Body of pancreas (tissue), 4 donors: ENCODE measurements at places on chromosomes 6 and 20. TPM values are rescaled to one million over a fixed set of nuclear protein-coding genes. Genes with fewer than 3 reads are reported as not detected.

- no peak for DNase-seq
Observed at GRCh38 chr20:31956556-31957526, 5.0 kb upstream of the PDRG1 start.

- no peak for DNase-seq
Observed at GRCh38 chr20:9344083-9344920, 170.1 kb upstream of the LAMP5 start.

GRCh38 chr20:40477805-40478204, 211.2 kb downstream of the MAFB start:
- DNase-seq = no peak

DNA sequence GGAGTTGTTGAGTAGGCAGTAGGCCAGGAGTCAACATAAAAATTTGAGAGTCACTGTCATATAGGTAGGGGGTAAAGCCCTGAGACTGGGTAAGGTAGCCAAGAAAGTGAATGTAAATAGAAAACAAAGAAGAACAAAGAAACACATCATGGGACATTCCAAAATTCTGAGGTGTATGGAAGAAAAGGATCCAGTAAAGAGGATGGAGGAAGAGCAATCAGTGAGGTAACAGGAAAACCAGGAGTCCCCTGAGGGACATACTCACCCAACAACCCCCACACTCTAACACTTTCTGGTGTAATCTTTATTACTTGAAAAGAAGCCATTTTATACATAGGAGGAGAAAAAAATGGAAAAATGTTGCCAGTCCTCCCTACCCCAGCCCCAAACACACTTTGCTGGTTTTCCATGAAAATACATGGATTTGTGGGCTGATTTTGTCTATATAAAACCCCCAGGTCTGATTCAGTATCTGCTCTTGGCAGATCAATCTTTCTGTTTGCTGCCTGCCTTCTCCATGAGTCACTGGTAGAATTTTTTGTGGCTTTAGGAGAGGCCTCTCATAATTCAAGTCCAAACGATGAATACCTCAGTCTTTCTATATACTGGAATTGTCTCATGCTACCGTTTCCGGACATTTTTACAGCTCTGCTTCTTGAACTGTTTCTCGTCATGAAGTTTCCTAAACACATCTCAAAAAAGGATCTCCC, 271.4 kb upstream of the MAN1A1 start:
- DNase-seq = no peak

GRCh38 chr6:106757267-106757666, 127.9 kb downstream of the QRSL1 start:
- peak; percentile 61 for DNase-seq

DNA sequence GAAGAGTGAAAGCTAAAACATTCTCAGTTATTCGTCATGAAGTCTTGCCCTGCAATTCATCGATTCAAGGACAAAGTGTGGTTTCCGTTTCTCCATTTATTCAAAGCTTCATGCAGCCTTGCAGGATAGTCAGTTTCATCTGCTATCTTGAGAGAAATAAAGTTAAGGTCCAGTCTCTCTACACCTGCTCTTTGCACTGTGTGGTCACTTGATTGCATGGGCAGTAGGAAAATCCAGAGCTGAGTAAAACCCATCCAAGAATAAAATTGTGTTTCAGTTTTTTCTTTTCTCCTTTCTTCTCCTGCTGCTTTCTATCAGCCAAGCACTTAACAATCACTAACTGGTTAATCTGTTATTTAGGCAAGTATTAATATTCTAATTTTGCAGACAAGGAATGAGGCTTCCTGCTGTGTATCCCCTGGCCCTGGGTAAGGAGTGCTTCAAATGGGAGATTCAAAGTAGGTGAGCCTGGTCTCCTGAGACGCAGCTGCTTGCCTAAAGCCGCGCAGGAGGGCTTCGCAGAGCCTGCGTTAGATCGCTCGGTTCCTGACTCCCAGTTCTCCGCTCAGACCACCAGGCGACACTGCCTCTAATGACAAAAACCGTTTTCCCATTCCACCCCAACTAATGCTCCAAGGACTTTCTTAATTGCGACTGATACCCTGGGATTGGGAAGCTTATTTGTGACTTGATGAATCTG, 808.3 kb downstream of the TFAP2A start:
- no peak for DNase-seq

CLDN20 gene
- not detected for total RNA-seq

- peak; percentile 67 for DNase-seq
Observed at GRCh38 chr20:56400001-56400640, 7.7 kb downstream of the CSTF1 start.

ANKRD66 gene
- not detected for total RNA-seq

DNA sequence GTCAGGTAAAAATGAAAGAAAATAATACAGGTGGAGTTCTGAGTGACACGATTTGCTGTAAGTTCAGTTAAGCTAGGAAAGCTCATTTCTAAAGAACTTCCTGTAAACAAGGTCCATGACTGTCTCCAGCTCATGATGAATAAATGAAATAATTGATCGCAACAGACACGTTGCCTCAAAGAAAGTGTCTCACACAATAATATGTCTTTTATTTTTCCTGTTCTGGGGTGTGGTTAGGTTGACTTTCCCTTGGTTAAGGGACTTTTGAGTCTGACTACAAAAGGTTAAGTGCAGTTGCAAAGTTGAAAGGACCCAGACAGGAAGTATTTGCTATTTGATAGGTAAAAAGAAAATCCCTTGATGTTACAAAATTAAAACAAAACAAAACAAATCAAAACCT, 304.2 kb upstream of the PRDM1 start:
- no peak for DNase-seq

DNA sequence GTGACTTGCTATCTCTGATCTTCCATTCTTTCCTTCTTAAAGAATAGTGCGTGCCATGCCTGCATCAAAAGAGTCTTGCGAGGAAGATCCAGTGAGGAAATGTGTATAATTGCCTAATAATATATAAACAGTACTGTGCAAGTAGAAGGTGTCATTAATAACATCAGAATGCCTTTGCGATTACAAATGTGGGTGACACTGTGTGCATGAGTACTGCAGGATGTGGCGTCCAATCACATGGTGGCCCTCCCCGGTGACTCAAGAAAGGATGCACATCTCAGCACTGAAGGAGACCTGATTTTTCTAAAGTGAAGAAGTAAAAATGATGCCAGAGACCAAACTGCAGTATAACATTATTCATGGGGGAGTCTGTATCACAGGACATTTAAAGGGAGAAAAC, 107.5 kb upstream of the EDN1 start:
- DNase-seq = no peak

DNA sequence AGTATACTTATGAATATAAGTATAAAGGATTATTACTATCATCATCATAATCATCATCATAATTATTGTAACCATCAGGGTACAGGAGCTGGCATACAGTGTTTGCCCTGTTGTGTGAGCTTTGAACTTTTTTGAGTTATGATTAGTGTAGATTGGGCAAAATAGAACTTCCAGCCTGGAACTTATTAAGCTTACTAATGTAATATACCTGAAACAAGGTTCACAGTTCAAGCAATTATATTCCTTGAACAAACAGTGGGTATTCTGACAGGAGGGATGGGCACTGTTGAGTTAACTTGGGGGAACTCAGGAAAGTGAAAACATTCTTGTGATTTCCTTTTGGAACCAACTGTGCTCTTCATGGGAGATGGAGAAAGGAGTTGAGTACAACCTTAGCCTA, 680.0 kb downstream of the DOK5 start:
- no peak for DNase-seq

- no peak for DNase-seq
Observed at GRCh38 chr6:45966797-45967196, 48.9 kb downstream of the CLIC5 start.

GRCh38 chr6:134373993-134374392, 56.1 kb upstream of the SGK1 start:
- DNase-seq = no peak

- peak; percentile 40 for DNase-seq
Observed at GRCh38 chr20:53157443-53158408, 185.6 kb downstream of the TSHZ2 start.

C20orf144 gene
- not detected for total RNA-seq

DNA sequence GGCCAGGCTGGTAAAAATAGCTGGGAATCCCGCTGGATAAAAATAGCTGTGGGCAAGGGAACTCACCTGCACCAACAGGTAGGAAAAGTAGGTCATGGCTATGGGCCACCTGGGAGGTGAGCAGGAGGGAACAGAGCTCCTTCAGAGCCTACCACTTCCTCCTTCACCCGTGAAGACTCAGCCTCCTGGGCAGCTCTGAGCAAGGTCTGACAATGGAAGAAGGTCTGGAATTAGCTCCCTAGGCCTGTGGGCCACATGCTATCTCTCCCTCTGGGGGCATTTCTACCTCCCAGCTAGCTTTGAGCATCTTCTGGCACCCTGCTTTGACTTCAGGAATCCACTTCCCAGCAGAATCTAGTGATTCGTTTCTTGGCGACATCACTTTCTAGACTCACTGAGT, 153.9 kb downstream of the MRPL14 start:
- DNase-seq = peak; percentile 89

- no peak for DNase-seq
Observed at GRCh38 chr6:25387483-25387882, 108.3 kb downstream of the CARMIL1 start.

DNA sequence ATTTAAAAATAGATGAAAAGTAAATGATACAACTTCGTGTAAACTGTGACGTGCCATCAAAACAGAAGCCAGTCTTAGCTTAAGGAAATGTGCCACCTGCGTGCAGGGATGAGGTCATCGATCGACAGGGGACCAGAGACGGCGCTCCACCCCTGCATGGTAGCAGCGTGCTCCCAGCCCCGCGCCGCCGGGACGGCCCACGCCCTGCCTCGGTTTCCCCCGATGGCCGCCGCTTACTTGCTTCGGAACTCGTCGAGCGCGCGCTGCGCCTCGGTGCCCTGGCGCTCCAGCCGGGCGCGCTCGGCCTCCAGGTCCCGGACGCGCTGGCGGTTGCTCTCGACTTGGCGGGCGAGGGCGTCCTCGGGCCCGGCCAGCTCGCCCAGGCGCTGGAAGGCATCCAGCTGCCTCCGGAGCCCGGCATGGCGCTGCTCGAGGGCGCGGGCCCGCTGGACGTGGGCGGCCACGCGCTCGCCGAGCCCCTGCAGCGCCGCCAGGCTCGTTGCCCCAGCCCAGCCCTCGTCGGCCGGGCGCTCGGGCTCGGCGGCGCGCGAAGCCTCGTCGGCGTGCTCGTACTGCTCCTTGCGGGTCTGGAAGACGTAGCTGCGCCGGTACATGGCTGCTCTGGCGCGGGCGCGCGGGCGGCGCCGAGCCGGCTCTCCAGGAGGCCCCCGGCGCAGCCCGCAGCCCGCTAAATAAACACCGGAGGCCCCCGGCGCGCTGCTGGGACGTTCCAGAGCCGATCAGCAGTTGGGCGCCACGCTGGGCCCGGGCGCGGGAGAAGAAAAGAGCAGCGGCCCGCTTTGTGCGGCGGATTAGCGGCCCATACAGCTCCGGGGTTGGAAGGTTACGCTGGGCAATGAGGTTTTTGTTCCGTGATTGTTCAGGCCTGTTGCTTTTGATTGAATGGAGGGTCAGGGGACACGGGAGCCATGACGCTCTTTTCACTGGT, at the start of gene BFSP1:
Gene BFSP1 (minus strand): TSS at position 664 of the 949 bp plus-strand sequence. CDS start 50 bp downstream, at position 614.
- DNase-seq = peak; percentile 82

DNA sequence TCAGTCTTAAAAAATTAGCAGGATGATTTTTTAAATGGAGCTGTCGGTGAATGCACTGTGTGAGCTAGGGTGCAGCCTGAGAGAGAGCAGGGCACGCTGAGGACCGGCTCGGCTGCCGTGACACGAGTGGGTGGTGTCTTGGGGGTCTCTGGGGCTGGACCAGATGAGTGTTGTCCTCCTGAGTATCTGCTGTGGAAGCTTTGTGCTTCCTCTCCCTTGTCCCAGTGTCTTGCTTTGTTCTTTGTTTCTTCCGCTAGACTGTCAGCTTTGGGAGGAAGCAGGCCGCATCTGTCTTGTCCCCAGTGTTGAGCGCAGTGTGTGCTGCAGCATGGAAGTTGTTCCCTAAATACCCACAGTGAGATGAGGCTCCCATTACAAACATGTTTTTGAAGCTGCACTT, 89.4 kb downstream of the RTN4IP1 start:
- no peak for DNase-seq

DNA sequence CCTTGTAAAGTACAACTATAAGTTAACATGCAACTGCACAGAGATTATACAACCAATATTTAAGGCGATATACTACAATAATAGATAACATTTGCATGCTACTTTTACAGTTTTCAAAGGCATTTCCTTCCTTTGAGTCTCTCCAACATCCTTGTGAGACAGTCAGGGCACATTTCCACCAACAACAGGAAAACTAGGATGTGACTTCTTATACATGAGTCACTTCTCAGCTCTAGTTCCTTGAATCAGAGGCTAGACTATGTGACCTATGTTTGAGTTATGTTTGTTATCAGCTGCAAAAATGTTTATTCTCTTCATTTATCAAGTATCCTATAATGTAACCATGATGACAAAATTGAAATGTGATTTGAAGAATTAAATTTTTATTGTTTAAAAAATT, 51.7 kb upstream of the TFAP2D start:
- no peak for DNase-seq

DNA sequence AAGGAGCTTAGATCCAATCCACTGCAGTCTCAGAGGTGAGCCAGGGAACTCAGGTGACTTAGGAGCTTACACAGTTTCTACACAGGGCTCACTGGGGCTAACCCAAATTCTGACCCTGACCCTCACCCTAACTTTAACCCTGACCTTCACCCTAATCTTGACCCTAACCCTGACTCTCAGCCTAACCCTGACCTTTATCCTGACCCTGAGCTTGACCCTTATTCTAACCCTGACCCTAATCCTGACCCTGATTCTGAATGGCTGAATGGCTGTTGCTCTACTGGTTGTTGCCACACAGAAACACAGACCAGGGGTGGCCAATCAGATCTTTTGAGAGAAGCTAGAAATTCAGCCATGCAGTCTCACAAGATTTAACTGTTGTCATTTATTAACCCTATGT, 180.1 kb downstream of the TSHZ2 start:
- DNase-seq = no peak

DNA sequence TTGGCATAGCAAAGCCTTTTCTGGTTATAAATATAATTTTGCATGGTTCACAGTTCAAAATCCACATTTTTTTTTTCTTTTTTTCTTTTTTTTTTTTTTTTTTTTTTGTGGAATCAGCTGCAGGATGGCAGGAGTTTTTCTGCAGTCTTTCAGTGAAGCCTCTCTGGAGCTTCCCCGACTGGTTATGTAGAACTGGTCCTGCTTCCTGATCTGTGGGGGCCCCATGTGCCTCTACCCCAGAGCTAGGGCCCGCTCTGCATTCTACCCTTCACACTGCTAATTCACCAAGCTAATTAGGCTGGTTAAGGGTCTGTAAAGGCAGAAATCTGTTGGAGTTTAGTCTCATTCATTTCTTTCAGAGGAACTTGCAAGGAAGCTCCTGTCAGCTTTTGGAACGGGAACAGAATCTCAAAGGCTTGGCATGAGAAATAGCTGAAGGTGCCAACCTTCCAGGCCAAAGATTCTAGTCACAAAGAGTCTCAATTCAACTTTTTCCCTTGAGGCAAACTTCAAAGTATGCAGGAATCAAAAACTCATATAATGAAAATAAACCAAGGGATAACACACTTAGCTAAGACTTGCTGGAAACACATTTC, 45.5 kb downstream of the HMGN3 start:
- DNase-seq = peak; percentile 30
